ENCODE measurements at places on chromosomes 2 and 18.

DNA sequence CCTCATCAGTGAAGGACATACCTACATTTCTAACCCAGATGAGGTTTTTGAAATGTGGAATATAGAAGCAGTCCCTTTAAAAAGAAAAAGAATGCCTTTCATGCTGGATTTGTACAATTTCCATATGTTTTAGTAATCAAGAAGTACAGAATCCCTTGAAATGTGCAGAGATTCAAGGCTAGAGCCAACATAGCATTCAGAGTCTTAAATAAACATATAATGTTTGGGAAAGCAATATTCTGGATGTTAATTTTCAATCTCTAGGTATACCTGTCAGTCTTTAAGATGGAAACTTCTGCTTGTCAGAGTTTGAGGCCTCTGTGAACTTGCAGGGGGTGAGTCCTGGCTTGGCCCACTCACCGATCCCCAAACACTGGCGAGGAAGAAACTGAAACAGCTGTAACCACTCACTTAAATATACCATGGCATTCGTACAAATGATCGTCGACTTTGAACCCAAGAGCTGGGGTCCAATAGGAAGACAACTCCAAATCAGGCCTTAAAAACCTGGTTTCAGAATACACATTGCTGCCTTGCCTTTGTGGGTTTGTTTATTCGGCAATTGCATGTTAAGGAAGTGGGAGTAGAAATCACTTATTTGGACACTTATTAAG is 132.8 kb upstream of the NCK2 start:
- DNase-seq = no peak

DNA sequence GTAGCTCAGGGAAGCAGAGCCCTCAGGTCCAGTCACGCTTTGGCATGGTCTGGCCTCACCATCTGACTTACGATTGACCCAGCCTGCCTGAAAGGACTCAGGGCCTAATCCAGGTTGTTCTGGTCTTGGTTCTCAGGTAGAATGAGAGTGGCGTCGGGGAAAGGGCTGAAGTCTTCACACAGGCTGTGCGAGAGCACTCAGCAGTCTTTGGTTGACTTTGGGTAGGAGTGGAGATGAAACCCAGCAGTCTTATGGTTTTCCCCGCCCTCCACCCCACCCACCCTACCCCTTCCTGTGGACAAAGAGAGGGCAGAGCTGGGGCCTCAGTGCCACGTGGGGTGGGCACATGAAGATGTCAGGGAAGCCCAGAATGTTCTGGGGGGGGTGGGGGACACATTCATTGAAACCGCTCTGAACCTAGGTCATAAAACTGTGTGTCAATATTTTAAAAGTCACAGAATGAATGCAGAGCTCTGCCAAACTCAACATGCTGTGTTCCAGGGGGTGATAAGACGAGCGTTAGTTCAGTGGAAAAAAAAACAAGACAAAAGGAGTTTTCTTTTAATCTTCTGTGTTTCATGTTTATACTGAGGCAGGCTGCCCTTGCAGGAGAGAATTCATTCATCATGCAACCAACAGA is 58.6 kb upstream of the ALPP start:
- DNase-seq = no peak

DNA sequence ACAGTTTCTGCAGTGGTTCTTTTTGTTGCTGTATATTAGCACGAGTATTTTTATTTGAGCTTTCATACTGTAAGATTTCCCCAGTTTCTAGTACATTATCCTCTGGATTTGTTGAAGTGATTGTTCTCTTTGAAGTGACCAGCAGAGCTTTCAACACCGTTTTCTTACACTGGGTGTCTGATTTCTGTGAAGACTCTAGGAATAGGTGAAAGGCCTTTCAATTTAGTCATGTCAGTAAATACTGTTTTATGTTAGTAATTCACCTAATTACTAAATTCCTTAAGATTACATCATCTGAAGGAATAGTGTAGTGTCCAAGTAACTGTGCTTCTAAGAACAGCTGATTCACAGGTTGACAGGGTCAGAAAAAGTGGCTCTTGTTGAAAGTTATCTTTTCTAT is 2.3 kb downstream of the PPM1B start:
- no peak for DNase-seq

DNA sequence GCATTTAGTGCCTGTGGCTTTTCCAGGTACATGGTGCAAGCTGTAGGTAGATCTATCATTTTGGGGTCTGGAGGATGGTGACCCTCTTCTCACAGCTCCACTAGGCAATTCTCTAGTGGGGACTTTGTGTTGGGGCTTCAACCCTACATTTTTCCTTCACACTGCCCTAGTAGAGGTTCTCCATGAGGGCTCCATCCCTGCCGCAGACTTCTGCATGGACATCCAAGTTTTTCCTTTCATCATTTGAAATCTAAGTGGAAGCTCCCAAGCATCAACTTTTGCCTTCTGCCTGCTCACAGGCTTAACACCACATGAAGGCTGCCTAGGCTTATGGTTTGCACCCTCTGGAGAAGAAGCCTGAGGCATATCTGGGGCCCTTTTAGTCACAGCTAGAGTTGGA is 492.7 kb downstream of the PIK3C3 start:
- DNase-seq = no peak

DNA sequence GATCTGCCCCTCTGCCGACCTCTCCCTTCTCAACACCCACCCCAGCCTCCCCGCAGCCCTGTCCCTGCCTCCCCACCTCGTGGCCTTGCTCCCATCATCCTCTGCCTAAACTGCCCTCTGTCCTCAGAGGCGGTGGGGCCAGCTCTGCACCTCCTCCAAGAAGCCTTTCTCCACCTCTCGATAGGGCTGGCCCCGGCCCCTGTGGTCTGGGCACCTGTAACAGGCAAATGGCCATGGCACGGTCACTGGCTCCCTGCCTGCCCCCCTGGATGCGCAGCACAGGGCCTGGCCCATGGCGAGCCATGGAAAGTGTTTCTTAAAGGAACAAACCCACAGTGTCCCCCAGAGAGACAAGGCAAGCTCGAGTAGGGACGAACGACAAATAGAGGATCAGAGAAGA is 42.0 kb downstream of the MYO7B start:
- no peak for DNase-seq

DNA sequence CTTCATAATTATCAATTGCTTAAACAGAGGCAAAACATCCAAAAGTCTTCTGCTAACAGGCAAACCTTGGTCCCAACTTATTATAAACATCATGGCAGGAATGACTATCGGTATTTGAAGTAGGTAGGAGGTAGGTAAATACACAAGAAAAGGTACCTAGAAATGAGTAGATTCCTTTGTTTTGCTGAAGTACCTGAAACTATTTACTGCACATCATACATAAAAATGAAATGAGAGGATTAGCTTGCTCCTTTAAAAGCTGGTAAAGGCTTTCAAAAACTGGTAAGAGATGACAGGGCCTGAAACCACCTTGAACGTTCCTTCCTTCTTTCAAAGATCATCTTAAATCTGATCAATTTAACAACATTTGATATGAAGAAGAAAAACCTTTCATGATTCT is 55.2 kb upstream of the MAPRE2 start:
- DNase-seq = no peak

DNA sequence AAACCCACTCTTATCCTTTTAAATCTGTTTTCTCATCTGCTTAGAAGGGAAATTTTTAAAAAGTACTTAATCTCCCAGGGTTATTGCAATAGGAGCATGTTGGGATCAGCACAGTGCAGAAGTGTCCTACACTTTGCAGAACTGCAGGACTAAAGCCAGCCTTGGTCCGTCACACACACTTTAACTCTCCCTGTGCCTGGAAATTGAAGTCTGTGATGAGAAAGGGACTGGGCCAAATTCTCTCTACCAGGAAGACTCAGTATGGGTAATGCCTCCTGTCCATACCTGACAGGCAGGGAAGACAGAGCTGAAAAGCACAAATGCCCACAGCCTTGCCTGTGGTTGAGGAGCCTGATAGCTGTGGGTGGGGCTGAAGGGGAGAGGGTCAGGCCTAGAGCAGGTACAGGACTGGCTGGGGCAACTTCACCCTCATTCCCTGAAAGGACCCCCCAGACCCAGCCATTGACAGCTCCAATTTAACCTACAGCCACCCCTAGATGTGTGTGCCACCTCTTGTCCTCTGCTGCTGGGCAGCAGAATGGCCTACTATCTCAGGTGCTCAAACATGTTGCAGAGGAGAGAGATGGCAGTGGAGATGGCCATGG is 377.2 kb upstream of the KLHL29 start:
- no peak for DNase-seq

DNA sequence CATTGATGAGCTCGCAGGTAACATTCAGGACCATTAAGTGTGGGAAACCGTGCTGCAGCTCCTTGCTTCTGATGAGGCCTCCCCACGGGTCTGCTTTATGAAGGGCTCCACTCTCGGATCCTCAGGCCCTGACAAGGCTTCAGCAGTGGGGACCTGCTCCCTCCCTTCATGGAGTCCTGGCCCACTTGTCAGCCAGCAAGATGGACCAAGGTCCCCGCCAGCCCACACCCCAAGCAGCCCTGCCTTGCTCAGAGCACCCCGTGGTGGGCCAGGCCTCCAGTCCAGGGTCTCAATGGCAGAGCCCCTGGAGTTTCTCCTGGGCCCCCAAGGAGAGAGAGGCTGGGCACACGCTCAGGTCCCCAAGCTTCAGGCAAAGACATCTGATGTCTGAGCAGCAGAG is 41.5 kb downstream of the CROCC2 start:
- DNase-seq = no peak

DNA sequence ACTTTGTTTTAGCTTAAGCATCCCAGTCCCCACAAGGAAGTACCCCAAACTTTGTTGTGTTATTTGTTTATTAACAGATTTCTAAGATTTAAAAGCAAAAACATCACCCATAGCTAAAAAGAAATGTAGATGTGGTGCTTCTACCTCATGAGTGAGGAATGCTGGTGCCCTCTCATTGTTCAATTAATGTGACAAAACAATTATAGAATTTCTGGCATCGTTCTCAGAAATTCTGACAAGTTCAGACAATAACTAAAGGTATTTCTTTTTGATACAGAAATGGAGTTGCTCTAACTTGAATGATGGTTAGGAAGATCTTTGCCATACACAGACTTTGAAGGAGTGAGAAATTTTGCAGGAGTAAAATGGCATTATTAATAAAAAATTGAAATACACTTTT is 42.9 kb downstream of the SPRED2 start:
- DNase-seq = no peak

- no peak for DNase-seq
Measured at GRCh38 chr2:12498704-12499103, 218.0 kb upstream of the TRIB2 start.

- no peak for DNase-seq
Measured at GRCh38 chr2:54610700-54611099, 112.8 kb upstream of the EML6 start.

- DNase-seq = no peak
Measured at GRCh38 chr2:149901231-149901859, 313.8 kb upstream of the MMADHC start.

DNA sequence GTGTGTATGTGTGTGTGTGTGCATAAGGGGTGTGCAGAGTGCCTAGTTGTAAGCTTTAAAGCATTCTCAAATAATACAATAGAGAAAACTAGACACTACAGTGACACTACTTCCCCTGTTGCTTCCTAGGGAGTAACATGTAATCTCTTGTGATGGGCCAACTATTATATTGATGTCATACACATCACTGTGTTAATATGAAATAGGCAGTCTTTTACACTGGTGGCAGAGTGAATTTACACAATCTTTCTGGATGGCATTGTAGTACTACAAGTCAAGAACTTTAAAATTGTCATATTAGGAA is 488.0 kb upstream of the ZEB2 start:
- no peak for DNase-seq

- no peak for DNase-seq
Measured at GRCh38 chr2:204049635-204050034, 113.1 kb downstream of the ICOS start.

GRCh38 chr2:3242747-3243369 is 134.8 kb downstream of the EIPR1 start:
- no peak for DNase-seq

- no peak for DNase-seq
Measured at GRCh38 chr2:111657351-111657975, 226.5 kb downstream of the ANAPC1 start.

DNA sequence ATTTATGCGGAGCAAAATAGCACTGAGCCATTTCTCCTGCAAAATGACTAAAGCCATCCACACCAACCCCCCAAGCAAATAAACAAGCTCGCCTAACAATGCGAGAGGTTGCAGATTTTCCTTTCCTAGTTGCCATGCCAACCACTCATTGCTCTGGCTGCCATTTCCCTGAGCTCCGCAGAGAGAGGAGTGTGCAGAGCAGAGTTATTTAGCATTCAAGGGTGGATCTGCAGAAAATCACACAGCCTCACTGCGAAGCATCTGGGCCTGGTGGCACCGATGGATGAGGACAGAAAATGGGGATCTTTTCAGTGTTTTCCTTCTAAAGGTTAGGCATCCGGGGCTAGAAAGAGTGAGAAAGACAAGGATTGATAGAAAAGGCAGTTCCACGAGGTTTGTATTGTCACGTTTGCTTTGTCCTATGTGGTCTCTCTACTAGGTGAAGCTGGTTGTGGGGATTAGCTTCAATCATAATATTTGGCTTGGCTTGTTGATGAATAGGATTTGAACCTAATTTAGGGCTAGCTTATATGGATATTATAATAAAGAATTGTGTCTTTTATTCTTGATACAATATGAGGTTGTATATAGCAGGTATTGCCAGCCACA is 110.2 kb upstream of the UNC80 start:
- no peak for DNase-seq

DNA sequence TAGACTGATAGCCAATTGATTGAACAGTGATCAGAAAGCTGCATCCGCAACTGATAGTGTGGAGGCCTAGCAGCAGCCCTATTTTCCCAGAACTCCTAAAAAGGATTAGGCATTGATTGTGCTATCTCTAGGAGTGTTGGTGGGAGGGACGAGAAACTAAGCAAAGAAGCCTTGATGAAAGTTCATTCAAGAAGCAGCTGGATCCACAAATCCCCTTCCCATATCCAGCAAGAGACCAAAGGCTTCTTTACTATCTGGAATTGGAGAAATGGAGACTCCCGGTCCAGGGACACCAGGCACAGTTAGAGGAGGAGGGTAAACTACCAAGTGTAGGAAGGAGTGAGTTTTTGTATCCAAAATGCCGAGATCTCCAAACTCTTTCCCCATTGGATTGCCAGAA is 151.5 kb downstream of the ALK start:
- no peak for DNase-seq

- DNase-seq = no peak
Measured at GRCh38 chr2:123723706-123724105, 301.4 kb upstream of the CNTNAP5 start.

DNA sequence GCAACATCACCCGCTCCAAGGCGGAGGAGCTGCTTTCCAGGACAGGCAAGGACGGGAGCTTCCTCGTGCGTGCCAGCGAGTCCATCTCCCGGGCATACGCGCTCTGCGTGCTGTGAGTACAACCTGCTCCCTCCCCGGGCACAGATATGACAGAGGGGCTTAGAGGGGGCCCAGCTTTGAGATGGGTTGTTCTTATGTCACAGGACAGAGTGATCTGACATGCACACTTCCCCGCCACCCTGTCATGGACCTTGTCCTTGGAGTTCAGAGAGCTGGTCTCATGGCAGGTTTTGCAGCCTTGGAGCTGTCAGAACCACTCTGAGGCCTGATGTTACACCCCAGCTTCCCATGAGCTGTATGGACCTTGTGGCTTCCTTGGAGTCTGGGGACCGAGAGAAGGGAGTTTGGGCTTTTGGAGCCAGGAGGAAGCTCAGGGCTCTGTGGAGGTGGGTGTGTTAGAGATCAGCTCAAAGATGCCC is 398 bp downstream of the INPP5D start:
- no peak for DNase-seq

GRCh38 chr2:68357605-68358337 is 7.3 kb upstream of the PLEK start:
- DNase-seq = no peak

GRCh38 chr2:84953535-84953934 is 17.4 kb upstream of the KCMF1 start:
- no peak for DNase-seq

- no peak for DNase-seq
Measured at GRCh38 chr2:68428126-68428525, 39.0 kb downstream of the FBXO48 start.

- no peak for DNase-seq
Measured at GRCh38 chr18:44876755-44877154, 196.1 kb downstream of the SETBP1 start.

All from activated T-helper 9 cell treated with anti-CD3 and anti-CD28 coated beads, Interleukin-2, amount 50 U/mL, for 16 hours (primary cell).